Left kidney (tissue), 8 donors: ENCODE measurements at places on chromosomes 11 and 22. TPM values are rescaled to one million over a fixed set of nuclear protein-coding genes. Genes with fewer than 3 reads are reported as not detected.

DNA sequence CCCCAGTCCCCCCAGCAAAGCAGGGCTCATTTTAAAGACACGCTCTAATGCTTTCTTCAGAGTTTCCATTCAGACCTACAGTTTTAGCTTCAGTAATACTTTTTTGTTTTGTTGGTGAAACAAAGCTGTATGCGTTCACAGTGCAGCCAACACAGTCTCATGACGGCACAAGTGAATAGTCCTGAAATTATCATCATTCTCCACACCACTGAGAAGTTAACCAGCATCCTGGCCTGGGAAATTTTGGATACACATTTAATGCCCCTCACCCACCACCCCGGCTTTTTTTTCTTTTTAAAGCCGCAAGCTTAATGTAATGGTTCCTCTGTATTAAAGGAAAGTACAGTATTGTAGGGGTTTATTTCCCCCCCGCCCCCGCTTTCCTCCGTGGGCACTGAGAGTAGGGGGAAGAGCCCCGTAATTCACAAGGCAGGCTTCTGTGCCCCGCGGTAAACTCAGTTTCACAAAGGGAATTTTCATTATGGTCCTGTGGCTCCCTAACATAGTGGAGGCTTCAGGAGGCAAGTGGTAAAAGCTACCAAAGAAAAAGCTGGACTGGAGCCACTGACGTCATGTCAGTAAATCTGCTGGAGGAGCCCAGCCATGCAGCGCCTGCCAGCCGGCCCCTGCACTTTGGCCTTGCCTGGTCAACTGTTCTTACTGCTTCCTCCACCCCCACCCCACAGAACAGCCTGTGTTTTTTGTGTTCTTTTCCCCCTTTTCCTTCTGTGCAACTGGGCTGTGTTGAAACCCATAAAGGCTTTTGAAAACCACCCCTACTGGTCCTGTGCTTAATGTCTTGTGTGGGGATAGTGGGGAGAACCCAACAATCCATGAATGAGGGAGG lies 18.2 kb downstream of the TEAD1 start:
- DNase-seq: peak; percentile 96

DNA sequence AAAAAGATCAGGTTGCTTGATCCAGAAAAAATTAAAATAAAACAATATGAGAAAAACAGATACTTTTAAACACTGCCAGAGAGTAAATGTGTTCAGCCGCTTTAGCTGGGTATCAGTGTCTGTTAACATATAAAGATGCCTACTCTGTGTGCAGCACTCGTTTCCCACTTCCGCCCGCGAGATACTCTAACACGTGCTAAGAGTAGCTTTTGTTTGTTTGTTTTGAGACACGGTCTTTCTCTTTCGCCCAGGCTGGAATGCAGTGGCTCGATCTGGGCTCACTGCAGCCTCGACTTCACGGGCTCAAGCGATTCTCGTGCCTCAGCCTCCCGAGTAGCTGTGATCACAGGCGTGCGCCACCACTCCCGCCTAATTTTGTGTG lies 531 bp upstream of the MEN1 start:
- DNase-seq: no peak

DNA sequence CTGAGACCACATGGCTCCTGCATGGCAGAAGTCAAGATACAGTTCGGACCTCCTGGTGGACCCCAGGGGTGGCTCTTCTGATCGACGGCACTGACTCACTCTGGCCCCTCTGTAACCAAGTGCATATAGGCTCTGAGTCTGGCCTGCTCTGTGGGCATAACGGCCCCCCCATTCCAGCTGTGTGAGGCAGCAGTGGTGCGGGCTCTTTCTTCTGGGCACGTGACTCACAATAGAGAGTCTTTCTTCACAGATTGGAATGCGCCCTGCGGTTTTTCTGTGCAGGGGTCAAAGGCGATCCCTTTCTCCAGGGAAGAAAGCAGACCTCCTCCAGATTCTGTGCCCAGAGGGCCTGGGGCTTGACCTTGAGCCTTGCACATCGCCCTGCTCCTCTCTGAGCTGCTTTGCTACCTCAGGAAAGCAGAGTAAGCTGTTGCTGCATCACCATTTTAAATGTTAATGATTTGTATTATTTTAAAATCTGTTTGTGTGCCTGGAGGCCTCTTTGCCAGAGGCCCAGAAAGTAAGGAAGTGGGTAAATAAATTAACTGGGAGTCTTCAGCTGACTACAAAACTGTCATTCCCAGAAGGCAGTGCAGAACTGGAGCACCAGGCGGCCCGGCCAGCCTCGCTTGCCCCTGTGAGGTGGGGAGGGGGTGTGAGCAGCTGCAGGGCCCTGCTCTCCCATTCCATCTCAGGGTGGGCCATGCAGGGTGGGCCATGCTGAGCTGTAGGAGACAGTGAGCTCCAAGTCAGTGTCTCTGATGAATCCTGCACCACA lies 199.0 kb downstream of the GRIK4 start:
- DNase-seq: peak; percentile 70

- no peak for DNase-seq
Observed at GRCh38 chr11:131447277-131447815, 76.9 kb downstream of the NTM start.

- DNase-seq: no peak
Observed at GRCh38 chr11:33692541-33692940, 8.1 kb downstream of the C11orf91 start.

DNA sequence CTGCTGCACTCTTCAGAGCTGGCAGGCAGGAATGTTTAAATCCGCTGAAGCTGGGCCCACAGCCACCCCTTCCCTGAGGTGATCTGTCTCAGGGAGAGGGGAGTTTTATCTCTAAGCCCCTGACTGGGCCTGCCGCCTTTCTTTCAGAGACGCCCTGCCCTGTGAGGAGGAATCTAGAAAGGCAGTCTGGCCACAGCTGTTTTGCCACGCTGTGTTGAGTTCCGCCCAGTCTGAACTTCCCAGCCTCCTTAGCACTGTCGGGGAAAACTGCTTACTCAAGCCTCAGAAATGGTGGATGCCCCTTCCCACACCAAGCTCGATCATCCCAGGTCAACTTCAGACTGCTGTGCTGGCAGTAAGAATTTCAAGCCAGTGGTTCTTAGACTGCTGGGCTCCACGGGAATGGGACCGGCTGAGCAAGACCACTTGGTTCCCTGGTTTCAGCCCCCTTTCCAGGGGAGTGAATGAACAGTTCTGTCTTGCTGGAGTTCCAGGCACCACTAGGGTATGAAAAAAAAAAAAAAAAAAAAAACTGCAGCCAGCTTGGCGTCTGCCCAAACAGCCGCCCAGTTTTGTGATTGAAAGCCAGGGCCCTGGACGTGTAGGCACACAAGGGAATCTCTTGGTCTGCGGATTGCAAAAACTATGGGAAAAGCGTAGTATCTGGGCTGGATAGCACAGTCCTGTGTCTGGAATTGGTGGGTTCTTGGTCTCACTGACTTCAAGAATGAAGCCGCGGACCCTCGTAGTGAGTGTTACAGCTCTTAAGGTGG lies 127.4 kb downstream of the SPON1 start:
- DNase-seq: no peak

GRCh38 chr11:115664313-115664712 lies 160.1 kb upstream of the CADM1 start:
- no peak for DNase-seq

- no peak for DNase-seq
Observed at GRCh38 chr22:40535189-40535512, 101.4 kb downstream of the MRTFA start.

- no peak for DNase-seq
Observed at GRCh38 chr11:60964801-60965200, 6.7 kb upstream of the CD6 start.

CDKN1C gene
- polyA plus RNA-seq: 90.1 TPM

OR5D14 gene
- polyA plus RNA-seq: not detected

MPZL2 gene
- 28.3 TPM for polyA plus RNA-seq

CHRDL2 gene
- 0.22 TPM for polyA plus RNA-seq

TLCD5 gene
- 18.8 TPM for polyA plus RNA-seq

P4HA3 gene
- polyA plus RNA-seq: 1.0 TPM

IGSF9B gene
- 8.3 TPM for polyA plus RNA-seq

TEX12 gene
- 0.52 TPM for polyA plus RNA-seq

PDGFD gene
- polyA plus RNA-seq: 23.4 TPM

SSH3 gene
- polyA plus RNA-seq: 22.8 TPM

OR8H3 gene
- not detected for polyA plus RNA-seq

LRRC56 gene
- 3.5 TPM for polyA plus RNA-seq
